HepG2 (cell line): ENCODE measurements at places on chromosomes 12 and 14.

- no peaks in the 10 kb centered on the region for H3K36me3 ChIP-seq
- H3K27ac ChIP-seq: no peak overlapping the region
- DNase-seq: no peak
- no peak overlapping the region for H3K4me3 ChIP-seq
- H3K4me1 ChIP-seq: no peaks in the 10 kb centered on the region
Measured at GRCh38 chr14:104142946-104143470, 4.6 kb downstream of the KIF26A start.

GRCh38 chr14:94384342-94384741 lies 4.1 kb downstream of the SERPINA1 start:
- no peaks in the 10 kb centered on the region; the same call in 2 of the 3 replicates for H3K27me3 ChIP-seq
- DNase-seq: no peak
- H3K4me3 ChIP-seq: peak overlapping the region; percentile 87
- peaks cover 81% of the 10 kb centered on the region for H3K4me1 ChIP-seq
- H3K27ac ChIP-seq: peak overlapping the region; percentile 90
- peaks cover 31% of the 10 kb centered on the region for H3K36me3 ChIP-seq

- H3K4me1 ChIP-seq: no peaks in the 10 kb centered on the region
- no peak overlapping the region for H3K27ac ChIP-seq
- no peak for DNase-seq
- no peaks in the 10 kb centered on the region for H3K27me3 ChIP-seq
- H3K36me3 ChIP-seq: peaks cover 9% of the 10 kb centered on the region
- H3K4me3 ChIP-seq: no peak overlapping the region
Measured at GRCh38 chr12:131785763-131786330, 42.3 kb upstream of the MMP17 start.

- no peak for DNase-seq
- no peaks in the 10 kb centered on the region for H3K4me1 ChIP-seq
- H3K4me3 ChIP-seq: no peak overlapping the region
- H3K27ac ChIP-seq: no peak overlapping the region
- H3K36me3 ChIP-seq: no peaks in the 10 kb centered on the region
- H3K27me3 ChIP-seq: no peaks in the 10 kb centered on the region
Measured at GRCh38 chr12:77253321-77253720, 188.0 kb upstream of the E2F7 start.

GRCh38 chr12:8855891-8856290 lies 33.5 kb downstream of the A2ML1 start:
- no peak overlapping the region for H3K27ac ChIP-seq
- no peak overlapping the region for H3K4me3 ChIP-seq
- no peaks in the 10 kb centered on the region; the same call in none of the 2 replicates for H3K27me3 ChIP-seq
- DNase-seq: no peak

GRCh38 chr12:50551866-50552265 lies 47.1 kb downstream of the DIP2B start:
- peaks cover 88% of the 10 kb centered on the region for H3K4me1 ChIP-seq
- H3K27ac ChIP-seq: no peak overlapping the region
- H3K4me3 ChIP-seq: no peak overlapping the region
- H3K27me3 ChIP-seq: no peaks in the 10 kb centered on the region
- no peak for DNase-seq

DNA sequence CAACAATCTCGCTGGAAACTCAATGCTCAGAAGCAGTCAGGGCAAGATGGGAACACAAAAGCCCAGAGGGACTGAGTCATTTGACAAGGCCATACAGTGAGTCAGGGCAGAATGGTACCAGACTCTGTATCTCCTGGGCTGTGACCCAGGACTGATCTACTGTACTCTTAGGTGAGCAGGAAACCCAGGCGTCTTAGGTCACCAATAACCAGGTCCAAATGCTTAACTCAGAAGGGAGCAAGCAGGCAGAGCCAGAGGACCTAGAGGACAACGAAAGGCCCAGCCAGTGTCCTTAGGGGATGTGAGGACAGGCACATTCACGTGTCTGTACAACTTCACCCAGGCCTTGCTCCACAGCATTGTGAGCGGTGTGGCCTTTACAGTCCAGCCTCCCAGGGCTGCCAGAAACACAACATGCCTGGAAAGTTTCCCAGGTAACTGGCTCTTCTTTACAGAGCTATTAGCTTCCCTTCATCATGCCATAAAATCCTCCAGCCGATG lies 69.9 kb downstream of the ARL6IP4 start:
- H3K36me3 ChIP-seq: no peaks in the 10 kb centered on the region
- no peak overlapping the region for H3K27ac ChIP-seq
- H3K4me1 ChIP-seq: no peaks in the 10 kb centered on the region
- H3K4me3 ChIP-seq: no peak overlapping the region

GRCh38 chr14:55834390-55834789 lies 254.4 kb downstream of the KTN1 start:
- peaks cover 33% of the 10 kb centered on the region for H3K4me1 ChIP-seq
- no peak overlapping the region for H3K27ac ChIP-seq
- no peaks in the 10 kb centered on the region for H3K27me3 ChIP-seq
- no peak for DNase-seq
- no peaks in the 10 kb centered on the region for H3K36me3 ChIP-seq

DNA sequence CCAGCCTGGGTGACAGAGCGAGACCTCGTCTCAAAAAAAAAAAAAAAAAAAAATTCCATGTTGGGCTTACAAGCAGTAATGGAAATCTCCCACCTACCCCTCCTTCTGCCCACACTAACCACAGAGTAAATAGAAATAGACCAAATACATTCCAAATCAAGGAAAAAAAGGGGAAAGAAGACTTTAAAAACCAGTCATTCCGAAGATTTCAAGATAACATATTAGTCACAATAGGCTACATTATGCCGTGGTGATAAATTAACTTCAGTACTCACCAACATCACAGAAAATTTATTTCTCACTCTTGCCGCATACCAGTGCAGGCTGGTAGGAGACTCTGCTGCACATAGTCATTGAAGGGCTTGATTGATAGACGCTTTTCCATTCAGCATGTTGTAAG lies 15.5 kb upstream of the ETV6 start:
- H3K27me3 ChIP-seq: no peaks in the 10 kb centered on the region; the same call in 1 of the 2 replicates
- H3K36me3 ChIP-seq: no peaks in the 10 kb centered on the region
- peak; percentile 59 for DNase-seq
- H3K4me1 ChIP-seq: peaks cover 12% of the 10 kb centered on the region

DNA sequence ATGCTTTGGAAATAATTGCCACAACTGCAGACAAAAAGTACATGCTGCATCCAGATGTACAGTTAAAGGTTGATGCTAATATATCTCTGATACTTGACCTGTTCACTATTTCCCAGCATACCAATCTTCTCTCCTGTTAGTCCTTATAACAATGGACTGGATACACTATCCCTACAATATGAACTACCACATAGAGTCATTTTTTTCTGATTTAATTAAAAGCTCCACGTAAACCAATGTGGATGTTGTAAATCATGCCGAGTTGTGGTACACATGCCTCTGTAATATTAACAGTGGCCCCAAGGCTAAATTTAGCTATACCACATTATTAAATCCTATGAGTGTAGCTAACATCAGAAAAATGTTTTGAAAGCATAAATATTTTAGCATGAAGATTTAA lies 469.1 kb upstream of the RPL10L start:
- no peak for DNase-seq
- H3K27me3 ChIP-seq: no peaks in the 10 kb centered on the region
- no peaks in the 10 kb centered on the region for H3K4me1 ChIP-seq
- no peak overlapping the region for H3K27ac ChIP-seq
- H3K4me3 ChIP-seq: no peak overlapping the region

DNA sequence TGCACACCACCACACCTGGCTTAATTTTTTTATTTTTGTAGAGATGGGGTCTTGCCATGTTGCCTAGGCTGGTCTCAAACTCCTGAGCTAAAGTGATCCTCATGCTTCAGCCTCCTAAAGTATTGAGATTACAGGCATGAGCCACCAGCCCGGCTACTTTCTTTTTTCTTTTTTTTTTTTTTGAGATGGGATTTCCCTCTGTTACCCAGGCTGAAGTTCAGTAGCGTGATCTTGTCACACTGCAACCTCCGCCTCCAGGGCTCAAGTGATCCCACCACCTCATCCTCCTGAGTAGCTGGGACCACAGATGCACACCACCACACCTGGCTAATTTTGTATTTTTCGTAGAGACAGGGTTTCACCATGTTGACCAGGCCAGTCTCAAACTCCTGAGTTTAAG lies 51.1 kb downstream of the LIMA1 start:
- no peak overlapping the region for H3K27ac ChIP-seq
- no peak for DNase-seq
- H3K4me3 ChIP-seq: no peak overlapping the region
- no peaks in the 10 kb centered on the region for H3K36me3 ChIP-seq
- no peaks in the 10 kb centered on the region for H3K4me1 ChIP-seq

DNA sequence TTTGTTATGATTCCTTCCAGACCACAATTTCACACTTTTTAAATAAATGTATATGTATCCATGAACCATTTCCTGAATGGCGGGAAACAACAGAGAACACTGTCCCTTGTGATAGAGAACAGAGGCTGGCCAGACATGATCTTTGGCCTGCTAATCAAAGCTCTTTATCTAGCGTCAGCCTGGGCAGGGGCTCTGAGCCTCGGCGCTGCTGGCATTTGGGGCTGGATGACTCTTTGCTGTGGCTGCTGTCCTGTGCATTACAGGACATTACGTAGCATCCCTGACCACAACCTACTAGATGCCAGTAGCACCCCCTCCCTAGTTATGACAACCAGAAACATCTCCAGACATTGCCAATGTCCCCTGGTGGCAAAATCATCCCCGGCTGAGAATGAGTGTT lies 77.7 kb downstream of the DNAH10 start:
- peaks cover 18% of the 10 kb centered on the region for H3K4me1 ChIP-seq
- no peak overlapping the region for H3K27ac ChIP-seq
- peak; percentile 43 for DNase-seq
- H3K36me3 ChIP-seq: no peaks in the 10 kb centered on the region
- H3K27me3 ChIP-seq: no peaks in the 10 kb centered on the region
- no peak overlapping the region for H3K4me3 ChIP-seq

- H3K4me3 ChIP-seq: no peak overlapping the region
- H3K27me3 ChIP-seq: peaks cover 68% of the 10 kb centered on the region
- no peak for DNase-seq
- no peak overlapping the region for H3K27ac ChIP-seq
- H3K4me1 ChIP-seq: peaks cover 30% of the 10 kb centered on the region
Measured at GRCh38 chr14:103127861-103128598, 4.8 kb downstream of the TNFAIP2 start.

GRCh38 chr14:87325741-87326140 lies 667.2 kb downstream of the GALC start:
- no peaks in the 10 kb centered on the region for H3K27me3 ChIP-seq
- no peak overlapping the region for H3K4me3 ChIP-seq

DNA sequence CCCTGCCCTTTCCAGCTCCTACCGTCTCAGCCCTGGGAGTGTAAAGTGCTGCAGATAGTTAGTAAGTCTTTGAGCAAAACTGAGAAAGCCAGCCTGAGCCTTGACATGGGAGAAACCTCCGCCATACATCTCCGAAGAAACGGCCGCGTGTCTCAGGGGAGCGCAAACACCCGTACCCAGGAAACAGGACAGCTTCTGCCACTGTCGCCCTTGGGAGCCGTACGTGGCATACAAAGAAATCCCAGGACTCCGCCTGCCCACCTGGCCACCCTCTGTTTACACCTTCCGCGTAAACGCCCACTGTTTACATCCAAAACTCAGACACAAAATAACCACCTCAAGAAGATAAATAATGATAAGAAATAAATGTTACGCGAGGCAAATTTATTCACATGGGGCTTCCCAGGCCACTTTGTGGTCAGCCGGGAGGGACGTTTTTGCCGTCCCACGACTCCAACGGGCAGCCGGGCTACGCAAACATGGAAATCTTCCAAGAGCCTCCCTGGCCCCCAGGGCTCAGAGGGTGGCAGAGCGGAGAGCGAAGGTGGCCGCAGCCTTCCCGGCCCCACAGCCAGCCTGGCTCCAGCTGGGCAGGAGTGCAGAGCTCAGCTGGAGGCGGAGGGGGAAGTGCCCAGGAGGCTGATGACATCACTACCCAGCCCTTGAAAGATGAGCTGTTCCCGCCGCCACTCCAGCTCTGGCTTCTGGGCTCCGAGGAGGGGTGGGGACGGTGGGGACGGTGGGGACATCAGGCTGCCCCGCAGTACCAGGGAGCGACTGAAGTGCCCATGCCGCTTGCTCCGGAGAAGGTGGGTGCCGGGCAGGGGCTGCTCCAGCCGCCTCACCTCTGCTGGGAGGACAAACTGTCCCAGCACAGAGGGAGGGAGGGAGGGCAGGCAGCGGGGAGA lies at the start of gene BDKRB2:
BDKRB2 (plus strand) TSS at position 689 of the 908 bp plus-strand sequence. CDS start 32,269 bp downstream, outside the sequence.
- H3K4me3 ChIP-seq: peak within 1 kb of the TSS; percentile 1; the same call in 1 of the 2 replicates
- DNase-seq: peak; percentile 54
- H3K36me3 ChIP-seq: no peaks in the 10 kb centered on the region
- H3K4me1 ChIP-seq: peaks cover 33% of the 10 kb centered on the region

GRCh38 chr12:125922330-125922729 lies 857.1 kb downstream of the AACS start:
- no peak overlapping the region for H3K27ac ChIP-seq
- H3K36me3 ChIP-seq: no peaks in the 10 kb centered on the region
- no peak overlapping the region for H3K4me3 ChIP-seq
- no peak for DNase-seq
- no peaks in the 10 kb centered on the region; the same call in 2 of the 3 replicates for H3K27me3 ChIP-seq
- no peaks in the 10 kb centered on the region for H3K4me1 ChIP-seq

DNA sequence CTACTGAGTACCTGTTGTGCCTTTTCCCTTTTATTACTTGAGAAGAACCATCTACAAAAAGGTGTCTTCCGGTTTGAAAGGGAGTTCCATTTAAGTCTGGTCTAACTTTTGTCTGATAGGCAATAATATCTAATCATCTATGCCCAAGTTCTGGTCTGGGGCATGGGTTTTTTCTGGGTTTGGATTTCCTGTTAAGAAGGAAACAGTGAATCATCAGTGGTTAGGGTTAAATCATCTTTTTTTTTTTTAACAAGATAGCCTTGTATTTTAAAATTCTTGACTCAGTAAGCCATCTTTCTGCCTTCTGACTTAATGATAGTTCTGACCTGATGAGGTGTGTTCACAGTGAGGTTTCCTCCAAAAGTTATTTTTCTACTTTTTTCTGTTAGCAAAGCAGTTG lies 29.3 kb upstream of the CPNE8 start:
- no peaks in the 10 kb centered on the region for H3K27me3 ChIP-seq
- no peak for DNase-seq
- no peaks in the 10 kb centered on the region for H3K36me3 ChIP-seq
- H3K4me3 ChIP-seq: no peak overlapping the region
- no peak overlapping the region for H3K27ac ChIP-seq
- peaks cover 11% of the 10 kb centered on the region for H3K4me1 ChIP-seq

DNA sequence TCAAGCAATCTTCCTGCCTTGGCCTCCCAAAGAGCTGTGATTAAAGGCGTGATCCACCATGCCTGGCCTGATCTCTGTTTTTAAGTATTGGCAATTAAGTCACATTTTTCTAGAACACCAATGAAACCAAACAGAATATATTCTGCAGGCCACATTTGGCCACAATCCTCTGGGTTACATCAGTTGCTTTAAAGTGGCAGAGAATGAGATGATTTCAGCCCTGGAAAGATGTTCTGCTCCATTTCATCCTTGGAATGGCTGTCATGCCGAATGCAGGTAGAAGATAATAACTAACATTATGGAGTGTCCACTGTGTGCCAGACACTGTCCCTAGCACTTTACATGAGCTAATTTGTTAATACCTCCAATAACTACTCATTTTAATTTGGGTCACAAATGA lies 154.4 kb downstream of the PTPN11 start:
- no peak overlapping the region for H3K4me3 ChIP-seq
- no peaks in the 10 kb centered on the region for H3K4me1 ChIP-seq
- H3K27me3 ChIP-seq: peaks cover 14% of the 10 kb centered on the region; the same call in 1 of the 3 replicates
- no peak overlapping the region for H3K27ac ChIP-seq

GRCh38 chr14:67251573-67252226 lies 10.5 kb downstream of the PALS1 start:
- H3K4me1 ChIP-seq: peaks cover 10% of the 10 kb centered on the region; the same call in 1 of the 2 replicates
- no peaks in the 10 kb centered on the region for H3K36me3 ChIP-seq

GRCh38 chr14:64438181-64438841 lies 27.0 kb upstream of the AKAP5 start:
- H3K27me3 ChIP-seq: no peaks in the 10 kb centered on the region
- no peak for DNase-seq
- H3K4me1 ChIP-seq: no peaks in the 10 kb centered on the region
- no peak overlapping the region for H3K4me3 ChIP-seq
